Activated CD4-positive, alpha-beta T cell treated with anti-CD3 and anti-CD28 coated beads, Interleukin-2, Interleukin-6, amounts not matched to agents 100 ng/mL and 50 ng/mL, durations not matched to agents 16 hours and 8 hours (primary cell): ENCODE measurements at places on chromosomes 11 and 22.

GRCh38 chr11:2138431-2139122 lies 612 bp downstream of the IGF2 start:
- DNase-seq, result no peak

- no peak for DNase-seq
Observed at GRCh38 chr11:13003736-13004493, 5.2 kb upstream of the RASSF10 start.

DNA sequence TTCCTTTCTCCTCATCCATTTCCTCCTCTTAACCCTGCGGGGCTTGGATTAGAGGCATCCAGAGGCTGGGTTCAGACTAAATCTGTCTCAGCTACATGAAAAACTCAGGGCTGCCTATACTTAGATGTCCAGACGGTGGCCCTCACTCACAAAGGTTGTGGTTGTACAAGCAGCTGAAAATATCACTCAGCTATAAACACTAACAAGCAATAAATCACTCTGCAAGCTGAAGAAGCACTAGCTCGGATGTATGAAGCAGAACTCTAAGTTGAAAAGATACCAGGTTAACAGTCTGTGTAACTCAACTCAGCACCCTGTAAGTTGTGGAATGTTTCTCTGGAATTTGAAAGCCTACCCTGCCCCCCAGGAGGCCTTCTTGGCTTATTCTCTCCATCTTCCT lies 82.9 kb downstream of the EXT2 start:
- DNase-seq, result no peak

GRCh38 chr22:29004647-29005371 lies 56.8 kb downstream of the C22orf31 start:
- no peak for DNase-seq

DNA sequence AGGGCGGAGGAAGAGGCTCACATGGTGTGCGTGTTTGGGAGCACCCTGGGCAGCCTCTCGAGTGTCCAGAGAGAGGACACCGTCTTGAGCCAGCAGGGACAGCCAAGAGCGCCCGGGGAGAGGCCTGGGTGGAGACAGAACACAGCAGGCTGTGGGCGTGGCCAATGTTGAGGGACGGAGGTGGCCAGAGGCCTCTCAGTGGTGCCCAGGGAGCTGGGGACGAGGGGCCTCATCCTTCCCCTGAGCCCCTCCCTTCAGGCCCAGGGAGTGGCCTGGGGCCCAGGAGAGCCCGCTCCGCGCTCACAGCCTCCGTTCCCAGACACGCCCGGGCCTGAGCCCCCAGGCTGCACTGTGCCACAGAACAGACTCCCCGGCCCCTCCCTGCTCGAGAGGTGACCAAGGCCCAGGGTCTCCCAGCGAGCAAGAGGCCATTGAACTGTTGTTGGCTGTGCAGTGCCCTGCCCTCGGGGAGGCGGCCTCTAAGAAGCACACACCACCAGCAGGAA lies 48.4 kb downstream of the CDKN1C start:
- DNase-seq, result no peak

DNA sequence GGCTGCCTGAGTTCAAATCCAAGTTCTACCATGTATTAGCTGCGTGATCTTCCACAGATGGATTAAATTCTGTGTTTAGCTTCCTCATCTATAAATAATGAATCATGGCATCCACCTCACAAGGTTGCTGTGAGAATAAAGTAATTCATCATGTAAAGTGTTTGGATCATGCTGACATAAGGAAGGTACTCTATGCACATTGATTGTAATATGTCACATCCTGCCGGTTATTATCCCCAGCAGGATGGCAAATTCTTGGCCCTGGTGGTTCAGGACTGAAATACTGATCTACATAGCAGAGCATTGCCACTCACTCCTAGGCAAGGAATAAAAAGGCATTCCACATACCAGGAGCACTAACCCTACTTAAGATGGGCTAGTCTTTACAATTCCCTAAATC lies 40.8 kb downstream of the LGR4 start:
- DNase-seq, result no peak

GRCh38 chr22:23179381-23180299 lies 669 bp upstream of the BCR start:
- DNase-seq, result no peak

DNA sequence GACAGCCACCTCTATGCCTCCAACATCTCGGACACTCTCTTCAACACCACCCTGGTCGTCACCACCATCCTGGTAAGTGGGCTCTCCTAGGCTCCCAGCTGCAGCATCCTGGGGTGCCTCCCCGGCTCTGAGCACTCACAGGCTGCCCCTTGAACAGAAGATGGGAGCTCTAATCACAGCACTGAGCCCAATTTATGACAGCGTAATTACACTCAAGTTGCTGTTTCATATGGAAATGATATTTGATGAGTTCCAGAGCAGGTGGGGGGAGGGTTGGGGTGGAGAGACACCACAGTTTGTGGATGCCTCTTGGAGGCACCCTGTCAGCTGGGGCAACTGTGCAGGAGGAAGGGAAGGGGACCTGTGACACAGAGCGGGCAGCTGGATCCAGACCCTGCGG lies 125.3 kb upstream of the TBCEL start:
- no peak for DNase-seq

DNA sequence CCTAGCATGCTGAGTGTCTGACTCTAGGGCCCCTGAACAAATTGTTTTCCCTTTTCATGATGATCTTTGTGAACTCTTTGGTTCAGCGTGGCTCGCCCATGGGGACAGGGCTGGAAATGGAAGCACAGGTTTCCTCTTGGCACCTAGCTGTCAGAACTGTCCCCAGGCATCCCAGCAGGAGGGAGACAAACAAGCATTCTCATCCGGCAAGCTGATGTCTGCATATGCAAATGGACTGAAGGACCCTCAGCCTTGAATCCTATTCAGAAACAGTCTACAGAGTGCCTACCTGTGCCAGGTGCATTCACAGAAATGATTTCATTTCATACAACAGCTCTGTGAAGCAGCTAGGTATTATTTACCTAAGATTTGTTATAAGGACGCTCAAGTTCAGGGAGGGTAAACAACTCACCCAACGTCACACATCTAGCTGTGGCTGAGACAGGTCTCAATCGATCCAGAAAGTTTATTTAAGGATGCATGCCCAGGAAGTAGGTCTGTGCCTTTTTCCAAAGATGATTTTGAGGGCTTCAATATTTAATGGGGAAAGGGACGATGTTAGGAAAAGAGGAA lies 176.4 kb downstream of the KIRREL3 start:
- no peak for DNase-seq
